ENCODE measurements at places on chromosomes 3 and 15. TPM values are rescaled to one million over a fixed set of nuclear protein-coding genes. Genes with fewer than 3 reads are reported as not detected.
A peak's percentile ranks its signal among the peaks of the same experiment; 100 is the strongest.

- DNase-seq: peak; percentile 25
These were observed 82.0 kb upstream of the TBL1XR1 start for GRCh38 chr3:177279118-177279815.

The FBXO22 gene
- 42.5 TPM for total RNA-seq

DNA sequence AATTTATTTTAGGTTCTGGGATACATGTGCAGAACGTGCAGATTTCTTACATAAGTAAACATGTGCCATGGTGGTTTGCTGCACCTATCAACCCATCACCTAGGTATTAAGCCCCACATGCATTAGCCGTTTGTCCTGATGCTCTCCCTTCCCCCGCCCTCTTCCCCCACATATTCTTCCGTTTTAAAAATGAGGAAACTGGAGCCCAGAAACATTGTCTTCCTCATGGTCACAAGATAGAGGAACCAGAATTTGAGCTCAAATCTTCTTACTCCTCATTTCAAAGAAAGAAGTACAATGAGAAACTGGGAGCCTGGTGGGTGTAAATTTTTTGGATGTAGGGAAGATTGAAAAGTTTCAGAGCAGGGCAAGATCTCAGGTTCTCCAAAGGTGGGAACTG is 56.1 kb upstream of the USP3 start:
- no peak for DNase-seq

The SPTBN5 gene
- 0.51 TPM for total RNA-seq

GRCh38 chr3:172209333-172210321 is 170.2 kb downstream of the FNDC3B start:
- DNase-seq: no peak

The ACOX2 gene
- 1.7 TPM for total RNA-seq

The ARGFX gene
- not detected for total RNA-seq

GRCh38 chr15:59371458-59372351 is 966 bp downstream of the MYO1E start:
- DNase-seq: no peak

The CCDC54 gene
- not detected for total RNA-seq

- peak; percentile 89 for DNase-seq
These were observed 240.8 kb downstream of the NFKBIZ start for GRCh38 chr3:102089904-102090720.

GRCh38 chr15:68595761-68596160 is 17.0 kb downstream of the CORO2B start:
- no peak for DNase-seq

DNA sequence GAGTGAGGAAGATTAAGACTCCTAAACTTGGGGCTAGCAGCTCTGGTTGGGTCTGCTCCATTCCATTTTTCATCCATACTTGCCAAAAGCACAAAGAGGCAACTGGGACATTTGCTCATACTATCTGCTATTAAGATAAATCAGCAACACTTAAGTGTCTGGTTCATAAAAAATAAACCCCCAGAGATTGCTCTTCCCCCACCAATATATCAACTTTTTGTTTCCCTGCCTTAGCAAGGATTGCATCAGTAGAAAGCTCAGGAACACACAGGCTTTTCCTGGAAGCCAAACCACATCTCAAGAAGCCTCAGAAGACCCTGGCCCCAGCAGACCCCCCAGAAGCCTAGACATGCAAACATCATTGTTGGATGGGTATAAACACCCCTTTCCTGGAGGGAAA is 232.4 kb upstream of the WNT5A start:
- DNase-seq: no peak

GRCh38 chr15:95663156-95664100 is 667.1 kb upstream of the NR2F2 start:
- no peak for DNase-seq

DNA sequence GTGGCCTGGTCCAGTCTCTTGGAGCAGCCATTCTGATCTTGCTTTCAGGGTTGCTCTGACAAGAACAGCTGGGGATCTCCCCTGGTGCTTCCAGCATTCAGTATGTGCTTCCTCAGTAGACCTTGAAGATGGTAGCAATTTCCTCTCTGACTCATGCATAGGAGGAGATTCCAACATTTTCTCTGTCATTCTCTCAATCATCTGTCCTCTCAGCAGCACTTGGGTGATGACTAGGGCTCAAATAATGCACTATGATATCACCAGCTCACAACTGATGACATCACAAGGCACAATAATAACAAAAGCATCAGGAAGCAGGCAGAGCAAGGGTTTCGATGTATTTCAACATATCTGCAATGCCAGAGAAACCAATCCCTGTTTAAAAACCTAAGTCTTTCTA is 52.7 kb downstream of the NFKBIZ start:
- peak; percentile 100 for DNase-seq

DNA sequence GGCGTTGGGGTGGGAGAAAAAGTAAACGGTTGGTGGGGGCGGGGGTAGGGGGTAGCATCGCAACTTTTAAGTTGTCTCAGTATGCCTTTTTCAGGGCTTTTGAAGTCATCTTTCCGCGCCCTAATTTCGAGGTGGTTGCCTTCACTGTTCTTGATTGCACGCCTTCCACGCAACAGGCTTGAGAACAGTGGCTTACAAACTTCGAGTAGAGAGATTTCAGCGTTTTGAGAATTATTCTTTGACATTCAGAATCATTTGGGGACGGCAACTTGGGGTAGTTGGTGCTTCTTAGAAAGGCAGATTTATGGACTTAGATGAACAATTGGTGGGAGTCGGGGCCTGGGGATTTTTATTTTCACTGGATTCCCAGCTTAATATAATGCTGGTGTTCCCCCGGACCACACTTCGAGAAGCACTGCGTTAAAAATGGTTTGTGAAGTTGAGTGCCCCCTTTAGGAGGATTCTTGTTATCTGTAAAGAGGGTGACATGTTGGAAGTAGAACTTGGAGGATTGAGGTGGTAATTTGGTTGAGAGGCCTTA is 880 bp downstream of the PPP4R2 start:
- peak; percentile 18 for DNase-seq

The ARHGAP31 gene
- 5.1 TPM for total RNA-seq

DNA sequence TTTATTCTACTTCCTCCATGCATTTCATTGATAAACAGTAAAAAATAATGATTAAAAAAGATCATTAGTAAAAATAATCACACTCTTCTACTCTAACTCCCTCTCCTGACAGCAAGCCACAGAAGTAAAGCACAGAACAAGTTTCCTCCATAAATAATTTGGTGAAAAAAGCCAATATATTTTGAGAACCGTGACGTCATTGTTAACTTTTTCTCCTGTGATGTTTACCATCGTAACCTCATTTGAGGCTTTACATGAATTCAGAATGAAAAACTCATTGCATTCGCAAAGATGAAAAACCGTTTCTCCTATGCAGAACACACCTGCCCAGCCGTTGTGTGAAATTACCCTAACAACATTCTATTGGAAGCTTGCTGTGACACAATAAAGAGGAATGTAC is 120.7 kb downstream of the NSUN3 start:
- DNase-seq: no peak

DNA sequence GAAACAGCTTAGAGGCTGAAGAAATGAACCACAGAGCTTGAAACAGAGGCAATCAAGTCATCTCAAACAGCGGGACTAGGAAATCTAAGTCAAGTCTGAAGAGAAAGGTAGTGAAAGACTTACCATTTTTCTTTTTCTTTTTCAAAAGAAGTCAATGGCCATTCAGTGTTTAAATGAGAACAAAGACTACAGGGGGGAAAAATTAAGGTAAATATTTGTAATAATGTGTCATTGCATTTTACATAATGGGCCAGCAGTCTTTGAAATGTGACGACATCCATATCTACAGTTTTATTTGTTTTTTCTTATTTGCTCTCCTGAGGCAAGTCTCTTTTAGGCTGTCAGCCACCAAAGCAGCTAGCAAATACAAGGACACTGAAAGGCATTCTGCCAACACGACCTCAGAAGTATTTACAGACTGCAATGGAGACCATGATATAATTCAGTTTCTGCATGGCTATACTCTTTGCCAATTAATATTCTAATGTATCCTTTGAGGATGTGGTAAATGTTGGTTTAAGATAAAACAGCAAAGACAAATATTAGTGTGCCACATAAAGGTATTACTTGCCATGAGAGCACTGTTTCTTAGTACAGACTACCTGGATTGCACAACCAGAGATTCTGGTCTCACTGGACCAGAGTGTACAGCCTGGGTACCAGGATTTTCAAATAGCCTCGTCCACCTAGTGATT is 307.0 kb upstream of the THBS1 start:
- no peak for DNase-seq

DNA sequence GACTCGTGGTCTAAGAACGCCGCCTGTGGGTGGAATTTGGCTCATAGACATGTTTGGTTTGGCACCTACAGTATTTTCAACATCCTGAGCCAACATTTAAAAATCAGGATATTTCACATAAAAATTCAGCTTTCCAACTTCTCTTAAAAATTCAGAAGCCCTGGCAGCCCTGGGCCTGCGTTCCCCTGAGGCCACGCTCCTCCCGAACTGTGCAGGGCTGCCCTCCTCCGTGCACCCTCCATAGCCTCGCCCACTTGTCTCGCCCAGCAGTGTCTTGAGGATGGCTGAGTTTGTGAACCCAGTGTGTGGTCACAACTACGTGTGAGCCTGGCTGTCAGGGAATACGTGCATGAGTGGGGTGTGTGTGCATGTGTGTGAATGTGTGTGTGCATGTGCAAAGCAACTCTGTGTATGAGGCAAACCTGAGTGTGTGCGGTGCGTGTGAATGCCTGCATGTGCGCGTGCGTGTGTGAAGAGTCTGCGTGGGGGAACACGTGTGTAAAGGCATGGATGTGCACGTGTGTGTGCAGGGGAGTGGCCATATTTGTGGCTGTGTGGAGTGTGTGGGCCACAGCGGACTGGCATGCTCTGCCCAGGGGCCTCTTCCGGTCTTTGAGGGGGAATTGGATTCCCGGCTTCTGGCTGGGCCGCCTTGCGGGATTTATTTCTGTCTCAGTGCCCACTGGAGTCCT is 30.9 kb downstream of the PTH1R start:
- DNase-seq: no peak

- no peak for DNase-seq
These were observed 48.0 kb upstream of the LDHAL6B start for GRCh38 chr15:59158701-59159034.

- DNase-seq: peak; percentile 37
These were observed 6.3 kb downstream of the VILL start for GRCh38 chr3:37996785-37997301.

GRCh38 chr15:78617516-78617915 is 3.3 kb downstream of the CHRNA3 start:
- DNase-seq: no peak

- no peak for DNase-seq
These were observed 620 bp upstream of the TTC23 start for GRCh38 chr15:99250001-99250400.

The RASL12 gene
- not detected for total RNA-seq

- no peak for DNase-seq
These were observed 129.2 kb upstream of the SUCLG2 start for GRCh38 chr3:67783281-67784250.

GRCh38 chr15:82916161-82916952 is 36.2 kb downstream of the HOMER2 start:
- no peak for DNase-seq

The PDZRN3 gene
- 0.22 TPM for total RNA-seq

The GPR171 gene
- not detected for total RNA-seq

- DNase-seq: no peak
These were observed 62.9 kb downstream of the CMTM8 start for GRCh38 chr3:32301426-32301825.

DNA sequence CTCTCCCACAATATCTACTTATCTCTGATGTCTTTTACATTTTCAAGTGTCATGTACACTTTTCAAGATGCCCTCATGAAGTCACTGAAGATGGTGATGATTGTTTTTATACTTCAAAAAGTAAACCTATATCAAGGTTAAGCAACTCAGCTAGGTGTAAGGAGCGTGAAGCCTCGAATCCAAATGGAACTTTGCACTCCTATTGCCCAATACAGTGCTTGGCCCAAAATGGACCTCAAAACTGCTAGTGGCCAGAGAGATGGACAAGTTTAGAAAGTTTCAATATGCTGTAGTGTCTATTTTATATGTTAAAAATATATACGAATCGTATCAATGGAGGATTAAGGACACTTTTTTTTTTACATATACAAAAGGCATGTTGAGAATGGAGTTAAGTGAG is 167.7 kb downstream of the CHL1 start:
- no peak for DNase-seq

GRCh38 chr3:25235031-25235430 is 193.0 kb upstream of the RARB start:
- no peak for DNase-seq

DNA sequence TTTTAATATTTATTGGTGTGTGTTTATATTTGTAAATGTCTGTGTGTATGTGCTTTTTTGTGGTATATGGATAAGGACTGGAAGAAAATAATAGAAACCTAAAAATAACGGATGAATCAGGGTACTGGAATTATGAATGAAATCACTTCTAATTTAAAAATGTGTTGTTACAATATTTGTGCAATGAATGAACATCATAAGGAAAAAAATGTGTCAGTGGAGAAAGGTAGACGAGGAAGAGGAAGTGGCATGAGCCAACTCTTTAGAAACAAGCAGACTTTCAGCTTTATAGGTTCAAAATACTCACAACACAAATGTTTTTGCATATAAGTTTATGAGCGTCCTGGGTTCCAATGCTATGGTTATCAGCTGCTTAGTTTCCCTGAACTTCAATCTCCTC is 59.4 kb downstream of the SOX2 start:
- no peak for DNase-seq

GRCh38 chr3:179073816-179074215 is 2.2 kb upstream of the ZMAT3 start:
- no peak for DNase-seq

- no peak for DNase-seq
These were observed 253.8 kb upstream of the ARL6 start for GRCh38 chr3:97510795-97511194.

The IL17RC gene
- 33.2 TPM for total RNA-seq
